Stimulated activated CD4-positive, alpha-beta T cell treated with anti-CD3 and anti-CD28 coated beads, Interleukin-15, amount 100 ng/mL, for 48 hours (primary cell): ENCODE measurements at places on chromosomes 5 and 9.

DNA sequence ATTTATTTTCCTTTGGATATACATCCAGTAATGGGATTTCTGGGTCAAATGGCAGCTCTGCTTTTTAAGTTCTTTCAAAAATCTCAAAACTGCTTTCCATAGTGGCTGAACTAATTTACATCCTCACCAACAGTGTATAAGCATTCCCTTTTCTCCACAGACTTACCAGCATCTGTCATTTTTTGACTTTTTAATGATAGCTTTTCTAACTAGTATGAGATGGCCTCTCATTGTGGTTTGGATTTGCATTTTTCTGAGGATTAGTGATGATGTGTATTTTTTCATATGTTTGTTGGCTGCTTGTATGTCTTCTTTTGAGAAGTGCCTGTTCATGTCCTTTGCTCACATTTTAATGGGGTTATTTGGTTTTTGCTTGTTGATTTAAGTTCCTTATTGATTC is 90.0 kb upstream of the HMHB1 start:
- DNase-seq = no peak

GRCh38 chr5:37111426-37112382 is 137.5 kb downstream of the CPLANE1 start:
- no peak for DNase-seq

GRCh38 chr5:158368686-158369085 is 509.7 kb upstream of the CLINT1 start:
- DNase-seq = no peak

- no peak for DNase-seq
These were observed 155.0 kb downstream of the NPR3 start for GRCh38 chr5:32866138-32866537.

- DNase-seq = no peak
These were observed 772.3 kb downstream of the MAT2B start for GRCh38 chr5:164277720-164278119.

- no peak for DNase-seq
These were observed 536 bp downstream of the SLC27A4 start for GRCh38 chr9:128340691-128341434.

- no peak for DNase-seq
These were observed 125.3 kb downstream of the DPYSL3 start for GRCh38 chr5:147384346-147385193.

GRCh38 chr5:33261305-33261704 is 179.5 kb upstream of the TARS1 start:
- DNase-seq = no peak

GRCh38 chr9:124624735-124624992 is 117.5 kb upstream of the NR5A1 start:
- no peak for DNase-seq

- no peak for DNase-seq
These were observed 342.9 kb upstream of the RPS23 start for GRCh38 chr5:82620957-82621600.

- DNase-seq = no peak
These were observed 1660.8 kb upstream of the ACO1 start for GRCh38 chr9:30723656-30724055.

- DNase-seq = no peak
These were observed 1890.1 kb upstream of the WWC1 start for GRCh38 chr5:166401391-166401790.
